Lung (tissue), 17 donors: ENCODE measurements at places on chromosomes 4 and X. TPM values are rescaled to one million over a fixed set of nuclear protein-coding genes. Genes with fewer than 3 reads are reported as not detected.

The LNX1 gene
- 5.2 TPM for total RNA-seq

The BANK1 gene
- total RNA-seq = 10.4 TPM

The RRH gene
- not detected for total RNA-seq

The AKAP14 gene
- total RNA-seq = 7.2 TPM

The CDKL2 gene
- 16.0 TPM for total RNA-seq

The CFP gene
- total RNA-seq = 11.3 TPM

The ATP8A1 gene
- 60.3 TPM for total RNA-seq

The PDGFRA gene
- 79.2 TPM for total RNA-seq

The SLC4A4 gene
- total RNA-seq = 32.4 TPM

The AR gene
- 5.3 TPM for total RNA-seq

The UGDH gene
- total RNA-seq = 69.1 TPM

The ACSL4 gene
- total RNA-seq = 97.7 TPM

The SMARCA1 gene
- total RNA-seq = 104 TPM

GRCh38 chr4:7959078-7959477, 19.4 kb upstream of the AFAP1 start:
- no peak overlapping the region for H3K4me3 ChIP-seq
- no peak overlapping the region for H3K27ac ChIP-seq
- no peak for DNase-seq

DNA sequence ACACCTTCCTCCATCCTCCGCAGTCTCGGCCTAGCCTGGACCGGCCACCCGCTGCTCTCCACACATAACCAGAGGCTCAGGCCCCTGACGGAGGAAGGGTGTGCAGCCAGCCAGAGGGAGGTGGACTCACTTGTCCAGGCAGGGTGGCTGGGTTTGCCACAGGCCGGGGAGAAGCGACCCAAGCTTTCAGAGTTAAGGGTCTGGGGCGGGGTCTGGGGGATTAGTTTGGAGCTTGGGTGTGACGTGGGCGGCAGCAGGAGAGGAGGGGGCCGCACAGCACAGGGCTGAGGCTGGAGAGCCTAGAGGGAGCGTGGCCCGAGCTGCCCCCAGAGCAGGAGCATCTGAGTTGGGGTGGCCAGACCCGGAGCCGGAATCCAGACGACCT, 22.4 kb upstream of the CPLX1 start:
- no peak overlapping the region for H3K27ac ChIP-seq
- DNase-seq = no peak
- peaks cover 41% of the 10 kb centered on the region for H3K36me3 ChIP-seq
- H3K4me3 ChIP-seq = no peak overlapping the region
- H3K27me3 ChIP-seq = no peaks in the 10 kb centered on the region

GRCh38 chr4:86280246-86280645, 79.6 kb downstream of the MAPK10 start:
- H3K27me3 ChIP-seq = no peaks in the 10 kb centered on the region
- no peak for DNase-seq
- no peak overlapping the region for H3K4me3 ChIP-seq

DNA sequence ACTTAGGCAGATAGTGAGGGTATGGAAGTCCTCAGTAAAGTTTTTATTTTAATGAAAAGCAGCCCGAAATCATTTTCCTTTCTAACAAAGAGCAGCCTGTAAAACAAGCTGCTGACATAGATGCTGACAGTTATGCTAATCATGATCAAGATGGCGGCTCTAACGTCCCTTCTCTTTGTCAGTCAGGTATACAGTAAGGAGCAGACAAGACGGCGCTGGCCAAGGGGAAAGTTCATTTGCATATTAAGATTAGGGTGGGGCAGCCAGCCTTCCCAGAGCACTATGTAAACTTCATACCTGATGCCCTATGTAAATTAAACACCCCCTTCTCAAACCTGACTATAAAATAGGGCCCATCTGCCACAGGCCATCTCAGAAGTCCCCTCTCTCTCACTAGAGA, 76.9 kb downstream of the MAGEB10 start:
- H3K27ac ChIP-seq = no peak overlapping the region
- no peaks in the 10 kb centered on the region for H3K4me1 ChIP-seq
- H3K4me3 ChIP-seq = no peak overlapping the region
- DNase-seq = no peak

- H3K36me3 ChIP-seq = no peaks in the 10 kb centered on the region
- H3K27ac ChIP-seq = no peak overlapping the region
- H3K4me3 ChIP-seq = no peak overlapping the region
Measured at GRCh38 chr4:113094802-113095201, 45.3 kb downstream of the ANK2 start.

DNA sequence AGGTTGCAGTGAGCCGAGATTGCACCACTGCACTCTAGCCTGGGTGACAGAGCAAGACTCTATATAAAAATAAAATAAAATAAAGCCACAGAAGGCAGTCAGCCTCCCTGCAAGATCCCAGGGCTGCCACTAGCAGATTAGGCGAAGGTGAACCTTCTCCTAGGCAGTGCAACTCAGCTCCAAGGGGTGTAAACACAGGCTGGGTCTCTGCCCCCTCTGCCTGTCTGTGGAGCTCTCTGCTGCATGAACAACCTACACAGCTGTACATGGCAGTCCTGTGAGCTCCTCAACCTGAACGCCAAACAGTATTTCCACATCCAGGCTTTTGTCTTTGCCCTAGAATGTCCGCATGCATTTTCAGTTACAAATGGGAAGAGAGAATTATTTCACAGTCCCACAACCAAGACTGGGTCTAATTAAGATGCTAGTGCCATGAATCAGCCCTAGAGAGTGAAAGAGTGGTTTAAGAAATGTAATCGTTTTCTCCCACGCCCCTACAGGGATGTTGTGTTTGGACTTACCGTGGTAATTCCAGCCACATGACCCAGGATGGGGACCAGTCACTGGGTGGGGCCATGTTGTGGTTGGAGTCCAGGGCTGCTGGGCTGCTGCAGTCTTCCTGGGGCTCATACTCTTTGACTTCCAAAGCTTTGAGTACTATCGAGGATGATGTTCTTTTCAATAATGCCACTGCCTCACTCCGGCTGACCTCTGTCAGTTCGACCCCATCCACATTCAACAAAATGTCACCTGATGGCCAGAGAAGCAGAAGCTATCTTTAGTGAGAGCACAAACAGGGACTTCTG, 99.0 kb downstream of the FIP1L1 start:
- no peak for DNase-seq
- H3K4me3 ChIP-seq = no peak overlapping the region
- no peak overlapping the region for H3K27ac ChIP-seq
- no peaks in the 10 kb centered on the region for H3K27me3 ChIP-seq

- DNase-seq = no peak
- no peak overlapping the region for H3K27ac ChIP-seq
- H3K4me3 ChIP-seq = no peak overlapping the region
- no peaks in the 10 kb centered on the region for H3K36me3 ChIP-seq
Measured at GRCh38 chr4:132123870-132124623, 1025.0 kb upstream of the PCDH10 start.

GRCh38 chrX:72026341-72027023, 105.2 kb downstream of the RTL5 start:
- H3K4me1 ChIP-seq = peaks cover 8% of the 10 kb centered on the region
- H3K27ac ChIP-seq = no peak overlapping the region

- no peak overlapping the region for H3K4me3 ChIP-seq
- H3K27me3 ChIP-seq = no peaks in the 10 kb centered on the region
- peaks cover 4% of the 10 kb centered on the region for H3K4me1 ChIP-seq
- no peak overlapping the region for H3K27ac ChIP-seq
Measured at GRCh38 chr4:109820563-109820962, 5.0 kb downstream of the GAR1 start.

- peak overlapping the region; percentile 39 for H3K27ac ChIP-seq
- H3K4me1 ChIP-seq = peaks cover 3% of the 10 kb centered on the region
- no peak overlapping the region for H3K4me3 ChIP-seq
- H3K36me3 ChIP-seq = no peaks in the 10 kb centered on the region
Measured at GRCh38 chr4:24265989-24266388, 318.4 kb downstream of the DHX15 start.

DNA sequence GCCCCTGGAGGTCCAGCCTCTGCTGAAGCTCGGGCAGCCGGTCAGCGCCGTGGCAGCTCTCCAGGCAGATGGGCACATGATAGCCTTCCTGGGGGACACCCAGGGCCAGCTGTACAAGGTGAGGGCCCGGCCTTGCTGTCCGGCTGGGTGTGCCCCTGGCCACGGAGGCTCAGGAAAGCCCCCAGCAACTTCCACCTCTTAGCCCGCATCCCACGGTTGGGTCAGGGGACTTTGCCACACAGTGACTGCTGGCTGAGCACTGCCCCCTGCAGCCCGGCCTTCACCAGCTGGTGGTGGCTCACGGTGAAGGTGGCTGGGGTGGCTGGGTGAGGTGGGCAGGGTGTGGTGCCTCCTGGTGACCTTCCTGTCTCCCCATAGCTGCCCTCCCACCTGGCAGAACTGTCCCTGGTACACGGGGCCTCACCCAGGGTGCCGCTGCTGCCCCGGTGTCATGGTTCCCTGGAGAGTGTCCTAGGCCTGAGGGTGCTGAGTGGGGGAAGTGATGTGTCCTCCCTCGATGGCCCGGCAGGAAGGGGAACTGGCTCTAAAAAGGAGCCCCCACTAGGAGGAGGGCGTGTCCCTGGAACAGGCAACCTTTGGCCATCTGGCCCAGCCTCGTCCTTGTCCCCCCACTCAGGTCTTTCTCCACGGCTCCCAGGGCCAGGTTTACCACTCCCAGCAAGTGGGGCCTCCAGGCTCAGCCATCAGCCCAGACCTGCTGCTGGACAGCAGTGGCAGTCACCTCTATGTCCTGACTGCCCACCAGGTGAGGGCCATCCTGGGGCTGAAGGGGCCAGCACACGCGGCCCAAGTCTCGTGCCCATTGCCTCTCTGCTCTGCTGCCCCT, 4.5 kb downstream of the PLXNB3 start:
- no peaks in the 10 kb centered on the region for H3K36me3 ChIP-seq
- H3K27ac ChIP-seq = no peak overlapping the region
- H3K4me1 ChIP-seq = peaks cover 14% of the 10 kb centered on the region
- DNase-seq = no peak
- no peaks in the 10 kb centered on the region for H3K27me3 ChIP-seq
- no peak overlapping the region for H3K4me3 ChIP-seq

- DNase-seq = no peak
- no peak overlapping the region for H3K4me3 ChIP-seq
- H3K27ac ChIP-seq = peak overlapping the region; percentile 87
- no peaks in the 10 kb centered on the region for H3K27me3 ChIP-seq
Measured at GRCh38 chr4:123555807-123556273, 159.2 kb downstream of the SPRY1 start.

- H3K27me3 ChIP-seq = no peaks in the 10 kb centered on the region
- H3K27ac ChIP-seq = no peak overlapping the region
Measured at GRCh38 chr4:62676962-62677361, 1476.8 kb downstream of the ADGRL3 start.

DNA sequence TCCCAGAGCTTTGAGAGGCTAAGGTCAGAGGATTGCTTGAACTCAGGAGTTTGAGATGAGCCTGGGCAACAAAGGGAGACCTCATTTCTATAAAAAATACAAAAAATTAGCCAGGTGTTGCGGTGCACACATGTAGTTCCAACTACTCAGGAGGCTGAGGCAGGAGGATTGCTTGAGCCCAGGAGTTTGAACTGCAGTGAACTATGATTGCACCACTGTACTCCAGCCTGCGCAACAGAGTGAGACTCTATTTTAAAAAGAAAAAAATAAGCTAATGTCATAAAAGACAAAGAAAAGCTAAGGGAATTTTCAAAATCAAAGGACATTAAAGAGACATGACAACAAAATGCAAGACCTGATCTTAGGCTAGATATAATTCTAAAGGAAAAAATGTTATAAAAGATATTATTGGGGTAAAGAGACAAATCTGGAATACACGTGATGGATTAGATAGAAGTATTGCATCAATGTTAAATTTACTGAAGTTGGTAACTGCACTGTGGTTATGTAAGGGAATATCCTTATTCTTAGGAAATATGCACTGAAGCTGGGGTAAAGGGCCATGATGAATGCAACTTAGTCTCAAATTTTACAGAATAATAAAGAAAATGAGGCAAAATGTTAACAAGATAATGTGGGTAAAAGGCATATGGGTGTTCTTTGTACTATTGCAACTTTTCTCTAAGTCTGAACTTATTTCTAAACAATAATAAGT, 75.2 kb downstream of the SPRY1 start:
- no peak overlapping the region for H3K27ac ChIP-seq
- H3K36me3 ChIP-seq = no peaks in the 10 kb centered on the region
- no peak for DNase-seq

GRCh38 chr4:93827272-93827947, 1.1 kb upstream of the ATOH1 start:
- no peak overlapping the region for H3K4me3 ChIP-seq
- no peak overlapping the region for H3K27ac ChIP-seq
- H3K27me3 ChIP-seq = peaks cover 14% of the 10 kb centered on the region
- no peak for DNase-seq
- H3K36me3 ChIP-seq = no peaks in the 10 kb centered on the region

DNA sequence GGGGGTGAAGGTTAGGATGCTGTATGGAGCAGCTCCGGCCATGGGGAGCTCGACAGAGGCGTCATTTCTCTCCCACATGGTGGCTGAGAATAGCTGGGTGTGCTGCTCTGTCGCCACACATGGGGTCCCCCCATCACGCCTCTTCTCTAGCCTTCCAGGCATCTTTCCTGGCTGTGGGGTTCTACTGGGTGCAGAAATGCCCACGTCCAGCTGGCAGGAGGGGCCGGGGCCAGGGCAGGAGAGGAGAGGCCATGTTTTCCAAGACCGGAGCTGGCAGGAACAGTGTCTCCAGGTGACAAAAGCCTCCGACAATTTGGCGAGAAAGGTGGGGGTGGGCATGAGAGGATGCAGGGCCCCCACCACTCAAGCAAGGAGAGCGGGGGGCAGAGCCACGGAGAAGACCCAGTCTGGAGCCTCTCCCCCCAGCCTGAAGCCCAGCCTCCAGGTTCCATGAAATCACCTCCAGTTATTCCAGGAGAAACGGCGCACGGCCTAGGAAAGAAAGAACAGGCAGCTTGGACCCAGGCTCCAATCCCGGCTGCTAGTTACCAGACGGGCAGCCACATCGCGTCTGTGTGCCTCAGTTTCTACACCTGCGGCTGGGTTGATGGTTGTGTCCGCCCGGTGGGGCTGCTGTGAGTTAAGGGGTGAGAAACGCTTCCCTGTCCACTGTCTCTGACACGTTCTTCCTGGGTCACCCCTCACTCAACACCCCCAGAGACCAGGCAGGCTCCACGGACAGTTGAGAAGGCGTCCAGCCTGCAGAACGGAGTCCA, 27.4 kb upstream of the SPON2 start:
- no peaks in the 10 kb centered on the region for H3K36me3 ChIP-seq
- H3K27ac ChIP-seq = peak overlapping the region; percentile 55
- peaks cover 45% of the 10 kb centered on the region for H3K4me1 ChIP-seq
- H3K27me3 ChIP-seq = no peaks in the 10 kb centered on the region
- H3K4me3 ChIP-seq = no peak overlapping the region
